CD4-positive, alpha-beta memory T cell (primary cell): ENCODE measurements at places on chromosomes 5 and 9. TPM values are rescaled to one million over a fixed set of nuclear protein-coding genes. Genes with fewer than 3 reads are reported as not detected.

The MYORG gene
- 1.3 TPM for total RNA-seq

DNA sequence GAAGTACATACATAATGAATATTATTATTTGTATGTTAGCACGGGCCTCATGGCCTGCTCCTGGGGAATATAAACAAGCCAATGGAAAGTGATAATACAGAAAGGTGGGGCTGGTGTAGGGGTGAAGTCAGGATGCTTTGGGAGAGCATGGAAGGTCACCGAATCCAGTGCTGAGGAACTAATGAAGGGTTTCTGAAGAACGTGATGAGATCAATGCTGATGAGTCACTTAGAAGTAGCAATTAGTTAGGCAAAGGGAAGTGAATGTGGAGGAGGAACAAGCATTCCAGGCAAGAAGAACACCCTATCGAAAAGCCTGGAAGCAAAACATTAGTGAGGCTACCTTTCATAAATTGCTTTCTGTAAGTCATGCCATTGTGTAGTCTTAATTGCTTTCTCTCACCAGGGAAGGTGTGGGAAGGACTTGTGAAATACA, 2.1 kb downstream of the ANXA1 start:
- DNase-seq = no peak
- peak overlapping the region; percentile 78 for H3K4me3 ChIP-seq
- no peaks in the 10 kb centered on the region for H3K27me3 ChIP-seq
- peaks cover 67% of the 10 kb centered on the region for H3K4me1 ChIP-seq

The FST gene
- 3.3 TPM for total RNA-seq

DNA sequence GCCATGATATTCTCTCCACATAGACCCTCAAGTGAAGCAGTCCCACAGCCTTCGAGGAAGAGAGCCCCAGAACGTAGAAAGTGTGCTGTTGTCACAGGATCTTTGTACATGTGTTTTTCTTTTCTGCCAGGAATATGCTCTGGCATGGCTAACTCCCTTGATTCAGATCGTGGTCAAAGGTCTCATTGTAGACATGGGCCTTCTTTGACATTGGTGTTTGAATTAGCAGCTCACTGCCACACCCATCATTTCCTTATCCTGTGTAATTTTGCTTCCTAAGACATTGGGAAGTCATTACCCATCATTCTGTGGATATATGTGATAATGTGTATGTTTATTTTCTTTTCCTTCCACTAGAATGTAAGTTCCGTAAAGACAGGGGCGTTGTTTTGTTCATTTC, 25.5 kb downstream of the MTRR start:
- no peak for DNase-seq
- no peaks in the 10 kb centered on the region for H3K27me3 ChIP-seq
- H3K27ac ChIP-seq = no peak overlapping the region
- H3K4me3 ChIP-seq = no peak overlapping the region
- peaks cover 79% of the 10 kb centered on the region for H3K36me3 ChIP-seq

DNA sequence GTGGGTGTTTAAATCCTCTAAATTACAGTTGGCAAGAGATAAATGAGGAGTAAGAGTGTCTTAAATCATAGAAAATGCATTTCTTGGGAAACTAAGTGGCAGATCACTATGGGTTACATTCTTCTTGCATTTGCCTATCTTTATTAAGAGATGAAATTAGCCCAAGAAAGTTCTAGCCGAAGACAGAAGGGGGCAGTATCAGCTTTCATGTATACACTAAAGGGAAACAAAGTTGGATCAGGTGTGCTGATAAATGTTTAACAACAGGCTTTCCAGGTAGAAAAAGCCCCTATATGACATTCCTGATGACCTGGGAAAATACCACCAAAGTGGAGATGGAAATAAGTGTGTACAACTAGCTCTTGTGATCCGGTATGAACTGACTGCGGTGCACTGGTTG, 81.9 kb upstream of the TLR4 start:
- H3K27me3 ChIP-seq = no peaks in the 10 kb centered on the region
- no peaks in the 10 kb centered on the region for H3K4me1 ChIP-seq
- no peak overlapping the region for H3K27ac ChIP-seq
- H3K36me3 ChIP-seq = no peaks in the 10 kb centered on the region
- H3K4me3 ChIP-seq = no peak overlapping the region

DNA sequence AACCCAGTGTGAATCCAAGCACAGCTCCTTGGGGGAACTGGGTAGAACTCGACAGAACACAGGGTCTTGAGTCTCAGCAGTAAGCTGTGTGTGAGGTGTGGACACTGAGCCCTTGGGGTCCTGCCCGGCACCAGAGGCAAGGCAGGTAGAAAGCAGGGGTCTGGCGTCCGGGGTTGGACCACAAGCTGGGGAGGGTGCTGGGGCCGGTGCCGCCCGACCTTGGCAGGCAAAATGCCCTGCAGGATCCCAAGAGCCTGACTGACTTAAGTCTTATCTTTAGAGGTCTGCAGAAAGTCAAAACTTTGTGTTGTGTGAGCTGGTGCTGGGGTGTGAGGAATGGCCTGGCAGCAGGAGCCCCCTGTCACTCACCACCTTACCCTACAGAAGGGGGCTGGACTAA, 49.3 kb downstream of the HABP4 start:
- no peak for DNase-seq
- H3K4me1 ChIP-seq = no peaks in the 10 kb centered on the region
- no peak overlapping the region for H3K27ac ChIP-seq
- no peaks in the 10 kb centered on the region for H3K36me3 ChIP-seq
- no peak overlapping the region for H3K4me3 ChIP-seq

The TLE1 gene
- 0.49 TPM for total RNA-seq

- no peaks in the 10 kb centered on the region for H3K27me3 ChIP-seq
- H3K36me3 ChIP-seq = no peaks in the 10 kb centered on the region
- no peaks in the 10 kb centered on the region for H3K4me1 ChIP-seq
- H3K4me3 ChIP-seq = no peak overlapping the region
- no peak overlapping the region for H3K27ac ChIP-seq
- DNase-seq = no peak
Observed at GRCh38 chr9:72203205-72203803, 54.1 kb downstream of the GDA start.

The SOX30 gene
- 0.14 TPM for total RNA-seq

The GPR151 gene
- total RNA-seq = not detected

DNA sequence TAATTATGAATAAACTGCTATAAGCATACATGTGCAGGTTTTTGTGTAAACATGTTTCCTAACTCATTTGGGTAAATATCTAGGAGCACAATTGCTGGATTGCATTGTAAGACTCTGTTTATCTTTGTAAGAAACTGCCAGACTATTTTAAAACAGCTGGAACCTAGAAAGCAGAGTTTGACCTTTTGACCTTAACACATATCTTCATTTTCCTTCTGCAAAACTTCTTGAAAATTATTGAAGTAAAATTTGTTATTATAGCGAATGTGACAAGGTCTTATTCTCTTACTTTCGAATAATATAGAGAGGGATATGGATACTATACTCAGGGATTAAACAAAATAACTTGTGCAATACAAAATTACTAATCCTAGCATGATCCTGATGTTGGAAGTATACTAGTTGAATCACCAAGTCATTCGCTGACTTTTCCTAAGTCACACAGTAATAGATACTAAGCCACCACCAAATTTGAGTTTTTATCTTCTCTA, 3.2 kb upstream of the ANXA1 start:
- no peaks in the 10 kb centered on the region for H3K27me3 ChIP-seq
- H3K27ac ChIP-seq = no peak overlapping the region
- H3K4me1 ChIP-seq = peaks cover 35% of the 10 kb centered on the region
- H3K4me3 ChIP-seq = no peak overlapping the region
- H3K36me3 ChIP-seq = no peaks in the 10 kb centered on the region

DNA sequence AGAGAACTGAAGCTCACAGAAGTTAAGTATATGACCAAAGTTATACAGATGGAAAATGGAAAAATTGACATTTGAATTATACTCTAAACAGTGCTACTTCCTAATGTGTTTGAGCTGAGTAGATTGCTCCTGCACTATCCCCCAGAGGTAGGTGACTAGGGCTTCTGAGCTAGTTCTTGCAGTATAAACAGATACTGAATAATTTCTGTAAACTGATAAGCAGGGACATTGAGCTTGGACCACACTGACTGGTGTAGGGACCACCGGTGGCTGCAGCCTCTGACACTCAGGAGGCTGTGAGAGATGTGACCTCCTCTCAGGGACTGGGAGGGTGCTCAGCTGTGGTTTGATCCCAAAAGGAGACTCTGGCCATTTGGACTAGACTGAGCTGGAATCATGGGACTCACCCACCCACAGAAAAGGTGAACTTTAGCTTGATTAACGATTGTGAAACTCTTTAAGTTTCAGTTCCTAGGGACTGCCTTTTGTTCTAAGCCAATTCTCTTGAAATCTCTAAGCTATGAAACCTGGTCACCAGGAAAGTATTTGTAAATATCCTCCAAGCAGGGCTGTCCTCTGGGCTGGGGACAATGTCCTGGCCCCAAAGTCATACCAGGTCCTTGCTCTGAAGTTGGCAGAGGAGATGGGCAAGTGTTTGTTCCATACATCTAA, 291.5 kb downstream of the SEC61B start:
- no peaks in the 10 kb centered on the region for H3K4me1 ChIP-seq
- H3K27me3 ChIP-seq = no peaks in the 10 kb centered on the region
- DNase-seq = no peak
- H3K4me3 ChIP-seq = no peak overlapping the region

- H3K27ac ChIP-seq = no peak overlapping the region
- no peaks in the 10 kb centered on the region for H3K27me3 ChIP-seq
- no peak overlapping the region for H3K4me3 ChIP-seq
Observed at GRCh38 chr5:113203916-113204315, 227.3 kb downstream of the DCP2 start.

- no peaks in the 10 kb centered on the region for H3K4me1 ChIP-seq
- no peaks in the 10 kb centered on the region for H3K27me3 ChIP-seq
- no peaks in the 10 kb centered on the region for H3K36me3 ChIP-seq
- no peak overlapping the region for H3K27ac ChIP-seq
- H3K4me3 ChIP-seq = no peak overlapping the region
Observed at GRCh38 chr5:420632-421286, 22.2 kb upstream of the EXOC3 start.
